Thyroid gland (tissue), 4 donors: ENCODE measurements at places on chromosomes 7 and 10. TPM values are rescaled to one million over a fixed set of nuclear protein-coding genes. Genes with fewer than 3 reads are reported as not detected.

The SPAM1 gene
- not detected for total RNA-seq

The KLF14 gene
- total RNA-seq, result not detected

The HOXA4 gene
- 0.56 TPM for total RNA-seq

The MACC1 gene
- total RNA-seq, result 3.0 TPM

The SPDYE1 gene
- total RNA-seq, result not detected

The CLDN3 gene
- 253 TPM for total RNA-seq

The TCERG1L gene
- total RNA-seq, result 11.0 TPM

The PLXDC2 gene
- 91.0 TPM for total RNA-seq

DNA sequence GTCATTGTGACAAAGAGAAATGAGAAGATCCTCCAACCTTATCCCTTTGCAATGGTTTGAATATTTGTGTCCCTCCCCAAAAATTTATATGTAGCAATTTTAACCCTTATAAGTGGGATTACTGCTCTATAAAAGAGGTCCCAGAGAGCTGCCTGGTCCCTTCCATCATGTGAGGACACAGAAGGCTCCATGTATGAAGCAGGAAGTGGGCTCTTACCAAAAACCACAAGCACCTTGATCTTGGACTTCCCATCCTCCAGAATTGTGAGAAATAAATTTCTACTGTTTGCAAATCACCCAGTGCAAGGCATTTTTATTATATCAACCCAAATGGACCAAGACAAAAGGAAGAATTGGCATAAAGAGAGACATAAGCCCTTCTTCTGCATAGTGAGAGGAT lies 95.7 kb downstream of the KCNMA1 start:
- no peaks in the 10 kb centered on the region for H3K36me3 ChIP-seq
- H3K4me1 ChIP-seq, result no peaks in the 10 kb centered on the region
- H3K4me3 ChIP-seq, result no peak overlapping the region
- DNase-seq, result no peak

- no peak for DNase-seq
- H3K27me3 ChIP-seq, result no peaks in the 10 kb centered on the region
- H3K4me1 ChIP-seq, result peaks cover 3% of the 10 kb centered on the region
- H3K36me3 ChIP-seq, result no peaks in the 10 kb centered on the region
Measured at GRCh38 chr7:46970476-46970875, 611.4 kb downstream of the TNS3 start.

DNA sequence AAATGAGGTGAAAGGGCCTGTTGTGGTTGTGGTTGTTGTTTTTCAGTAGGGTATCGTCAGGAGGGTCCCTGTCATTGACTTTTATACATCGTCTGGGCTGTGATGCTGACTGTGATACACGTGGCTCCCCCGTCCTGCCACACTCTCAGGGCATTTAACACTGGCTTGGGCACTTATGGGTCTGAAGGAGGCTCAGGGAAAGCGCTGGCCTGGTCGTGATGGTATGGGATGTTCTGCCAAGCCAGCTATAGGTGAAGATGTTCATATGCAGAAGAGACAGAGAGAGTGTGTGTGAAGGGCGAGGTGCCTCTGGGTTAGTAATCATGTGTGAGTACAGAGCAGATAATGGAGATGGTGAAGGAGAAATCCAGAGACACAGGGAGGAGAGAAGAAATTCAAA lies 158.5 kb downstream of the PRPF18 start:
- no peaks in the 10 kb centered on the region for H3K4me1 ChIP-seq
- H3K4me3 ChIP-seq, result no peak overlapping the region
- no peaks in the 10 kb centered on the region for H3K27me3 ChIP-seq
- no peak for DNase-seq
- H3K36me3 ChIP-seq, result no peaks in the 10 kb centered on the region

DNA sequence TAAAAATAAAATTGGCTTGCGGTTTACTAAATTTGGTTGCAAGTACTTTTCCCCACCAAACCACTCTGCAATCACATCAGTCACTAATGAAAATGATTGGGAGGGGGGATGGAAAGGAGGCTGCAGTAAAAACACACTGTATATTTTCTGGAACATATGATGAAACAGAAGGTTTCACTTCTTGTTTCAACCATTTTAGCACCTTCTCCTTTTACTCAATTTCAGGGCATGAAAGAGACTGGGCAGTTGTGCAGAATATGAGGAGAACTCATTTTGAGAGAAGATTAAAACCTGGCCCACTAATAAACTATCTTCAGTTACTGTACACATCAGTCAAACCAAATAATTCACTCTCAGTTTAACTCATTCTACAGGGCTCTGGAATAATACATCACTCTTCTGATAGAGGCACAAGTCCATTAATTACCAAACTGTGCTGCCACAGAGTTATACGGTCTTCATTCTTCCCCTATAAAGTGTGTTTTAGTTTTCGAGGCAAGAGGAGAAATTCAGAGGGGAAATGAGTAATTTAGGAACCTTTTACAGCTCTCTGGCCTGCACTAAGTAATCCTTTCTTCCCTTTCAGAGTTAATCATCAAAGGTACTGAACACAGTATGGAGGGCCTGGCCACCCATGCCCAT lies 25.5 kb downstream of the JAZF1 start:
- no peak for DNase-seq
- peak overlapping the region; percentile 49 for H3K27ac ChIP-seq
- no peak overlapping the region for H3K4me3 ChIP-seq
- no peaks in the 10 kb centered on the region for H3K36me3 ChIP-seq
- H3K4me1 ChIP-seq, result peaks cover 28% of the 10 kb centered on the region
- H3K27me3 ChIP-seq, result no peaks in the 10 kb centered on the region

- H3K4me1 ChIP-seq, result no peaks in the 10 kb centered on the region
- H3K36me3 ChIP-seq, result no peaks in the 10 kb centered on the region
- no peak overlapping the region for H3K4me3 ChIP-seq
- no peak overlapping the region for H3K27ac ChIP-seq
- H3K27me3 ChIP-seq, result no peaks in the 10 kb centered on the region
- DNase-seq, result no peak
Measured at GRCh38 chr7:8356071-8356470, 77.3 kb upstream of the NXPH1 start.

DNA sequence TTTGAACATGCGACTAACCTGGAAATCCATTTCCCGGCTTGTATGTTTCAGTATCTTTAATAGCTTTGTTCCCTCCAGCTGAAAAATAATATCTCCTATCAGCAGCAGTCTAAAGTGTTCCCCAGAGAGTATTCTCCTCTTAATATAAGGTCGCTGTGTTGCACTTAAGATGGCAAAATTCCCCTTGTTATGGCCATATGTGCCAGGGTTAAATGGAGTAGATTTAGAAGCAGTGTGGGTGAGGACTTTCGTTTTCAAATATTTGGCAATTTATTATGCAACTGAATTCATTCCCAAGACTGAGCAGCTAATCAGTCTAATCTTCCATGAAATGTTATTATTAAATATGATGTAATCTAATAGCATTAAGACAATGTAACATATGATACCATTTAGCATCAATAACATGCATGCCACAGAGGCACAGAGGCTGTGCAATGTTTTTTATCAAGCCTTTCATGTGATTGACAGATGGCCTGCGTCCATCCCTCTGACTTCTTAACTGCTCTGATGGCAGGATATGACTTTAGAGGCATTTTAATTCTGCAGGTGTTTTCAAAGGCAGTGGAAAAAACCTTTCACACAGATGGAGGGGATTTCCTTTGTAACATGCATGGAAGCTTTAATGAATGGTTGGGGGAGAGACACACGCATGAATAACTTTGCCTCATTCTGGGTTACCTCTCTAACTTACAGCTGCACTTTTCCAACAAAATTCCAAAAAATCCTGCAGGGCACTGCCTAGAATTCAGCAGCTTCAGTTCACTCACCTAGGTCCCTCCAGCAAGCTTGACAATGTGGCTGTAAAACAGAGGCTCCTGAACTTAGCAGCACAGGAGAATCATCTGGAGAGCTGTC lies 55.1 kb upstream of the ZPBP start:
- no peaks in the 10 kb centered on the region for H3K36me3 ChIP-seq
- no peaks in the 10 kb centered on the region for H3K4me1 ChIP-seq
- DNase-seq, result no peak

DNA sequence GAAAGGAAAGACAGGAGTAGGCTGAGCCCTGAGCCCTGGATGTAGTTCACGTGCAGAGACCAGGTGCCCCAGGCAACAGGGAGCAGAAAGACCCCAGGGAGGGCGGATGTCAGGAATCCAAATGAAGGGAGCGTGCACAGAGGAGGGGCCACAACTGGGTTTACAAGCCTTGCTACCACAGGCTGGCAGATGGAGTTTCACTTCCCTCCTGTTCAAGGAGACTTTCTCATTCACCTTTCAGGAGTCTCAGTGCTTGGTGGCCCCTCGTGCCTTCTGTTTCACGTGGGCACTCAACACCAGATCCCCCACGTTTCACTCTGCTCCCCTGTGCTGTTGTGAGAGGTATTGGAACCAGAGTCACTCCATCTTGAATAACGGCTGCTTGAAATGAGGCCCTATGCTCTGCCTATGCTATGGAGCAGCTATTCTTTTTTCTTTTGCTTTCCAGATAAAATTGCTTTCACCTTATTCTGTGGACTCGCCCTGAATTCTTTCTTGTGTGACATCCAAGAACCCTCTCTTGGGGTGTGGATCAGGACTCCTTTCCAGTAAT lies 601.4 kb upstream of the IGFBP3 start:
- no peak for DNase-seq
- H3K27ac ChIP-seq, result no peak overlapping the region
- peaks cover 11% of the 10 kb centered on the region for H3K4me1 ChIP-seq
- H3K27me3 ChIP-seq, result no peaks in the 10 kb centered on the region
- no peak overlapping the region for H3K4me3 ChIP-seq

DNA sequence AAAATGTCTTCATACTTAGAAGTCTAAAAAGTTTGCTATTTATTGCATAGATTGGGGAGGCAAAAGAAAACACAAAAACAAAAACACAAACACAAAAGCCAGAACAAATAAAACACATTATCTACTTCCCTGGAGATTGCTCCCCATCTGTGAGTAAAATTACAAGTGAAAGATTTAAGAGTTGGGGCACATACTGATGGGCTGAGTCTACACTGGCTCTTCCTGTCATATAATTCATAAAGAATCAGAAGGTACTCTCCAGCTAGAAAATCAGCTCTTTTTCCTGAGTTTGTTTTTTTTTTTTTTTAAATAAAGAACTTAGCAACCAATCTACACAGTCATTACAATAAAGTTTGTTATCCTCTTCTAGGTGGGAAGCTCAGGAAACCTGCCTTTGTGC lies 192.4 kb upstream of the LRRN3 start:
- H3K4me1 ChIP-seq, result no peaks in the 10 kb centered on the region
- no peaks in the 10 kb centered on the region for H3K27me3 ChIP-seq
- no peaks in the 10 kb centered on the region for H3K36me3 ChIP-seq
- H3K27ac ChIP-seq, result no peak overlapping the region
- DNase-seq, result no peak

DNA sequence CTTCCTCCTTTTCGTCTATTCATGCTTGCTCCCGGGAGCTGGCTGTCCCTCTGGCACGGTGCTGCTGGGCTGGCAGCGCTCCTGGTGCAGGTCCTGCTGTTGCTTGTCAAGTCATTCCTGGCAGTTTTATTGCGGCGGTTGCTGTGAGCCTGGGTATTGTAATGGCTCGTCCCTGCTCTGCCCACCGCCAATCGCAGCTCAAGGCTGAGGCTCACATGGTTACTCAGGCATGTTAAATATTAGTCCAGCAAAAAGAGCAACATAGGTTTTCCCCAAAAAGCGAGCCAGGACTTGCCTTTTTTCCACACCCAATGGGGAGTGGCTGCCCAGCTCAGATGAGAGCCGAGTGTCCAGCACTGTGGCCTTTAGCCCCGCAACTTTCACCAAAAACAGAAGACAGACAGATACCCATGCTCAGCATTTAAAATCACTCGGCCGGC lies 492.9 kb upstream of the FOXK1 start:
- H3K4me3 ChIP-seq, result no peak overlapping the region
- no peaks in the 10 kb centered on the region for H3K4me1 ChIP-seq
- H3K27me3 ChIP-seq, result no peaks in the 10 kb centered on the region
- H3K36me3 ChIP-seq, result no peaks in the 10 kb centered on the region
- peak; percentile 23 for DNase-seq

DNA sequence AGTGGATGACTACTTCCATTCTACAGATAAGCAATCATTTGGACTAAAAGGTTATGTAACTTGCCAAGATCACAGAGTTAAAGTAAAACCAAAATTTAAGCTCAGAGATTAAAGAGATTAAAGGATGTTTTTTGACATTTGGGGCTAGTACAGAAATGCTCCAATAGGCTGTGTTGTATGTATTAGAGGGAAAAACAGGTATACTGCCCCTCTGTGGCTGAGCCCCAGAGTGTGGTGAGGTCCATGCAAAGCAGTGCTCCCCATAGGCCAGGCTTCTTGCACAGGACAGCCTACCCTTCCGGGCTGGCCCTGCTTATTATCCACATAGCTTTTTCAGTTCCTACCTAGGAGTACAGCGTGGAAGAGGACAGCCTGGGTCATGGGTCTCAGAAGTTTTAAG lies 322.8 kb downstream of the POM121L12 start:
- H3K27me3 ChIP-seq, result no peaks in the 10 kb centered on the region
- H3K27ac ChIP-seq, result no peak overlapping the region
- no peaks in the 10 kb centered on the region for H3K4me1 ChIP-seq
- H3K4me3 ChIP-seq, result no peak overlapping the region
- H3K36me3 ChIP-seq, result no peaks in the 10 kb centered on the region

- no peaks in the 10 kb centered on the region for H3K36me3 ChIP-seq
- no peaks in the 10 kb centered on the region for H3K27me3 ChIP-seq
- H3K4me3 ChIP-seq, result no peak overlapping the region
- H3K4me1 ChIP-seq, result no peaks in the 10 kb centered on the region
- DNase-seq, result no peak
Measured at GRCh38 chr7:125357676-125358455, 428.2 kb upstream of the POT1 start.

GRCh38 chr7:70676243-70676642 lies 455.7 kb upstream of the GALNT17 start:
- no peaks in the 10 kb centered on the region for H3K27me3 ChIP-seq
- no peak overlapping the region for H3K4me3 ChIP-seq
- DNase-seq, result no peak

DNA sequence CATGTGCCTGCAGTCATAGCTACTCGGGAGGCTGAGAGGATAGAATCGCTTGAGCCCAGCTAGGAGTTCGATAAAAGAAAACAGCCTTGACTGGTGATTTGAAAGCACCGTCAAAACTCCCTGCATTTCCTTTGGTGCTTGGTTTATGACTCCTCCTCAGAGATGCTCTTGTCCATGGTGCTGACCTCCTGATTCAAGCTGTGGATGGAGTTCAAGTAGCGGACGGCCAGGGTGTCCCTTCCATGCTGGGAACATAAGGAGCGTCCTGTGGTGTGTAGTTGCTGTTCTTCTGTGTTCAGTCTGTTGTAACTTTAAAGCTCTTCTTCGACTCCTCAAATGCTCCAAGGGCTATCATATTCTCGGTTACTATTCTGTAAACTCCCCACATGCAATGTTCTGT lies 382.5 kb upstream of the KIAA1217 start:
- no peaks in the 10 kb centered on the region for H3K36me3 ChIP-seq
- no peak overlapping the region for H3K4me3 ChIP-seq
- DNase-seq, result peak; percentile 19
- H3K4me1 ChIP-seq, result no peaks in the 10 kb centered on the region
